ENCODE measurements at places on chromosomes 7 and 10.

- no peak for DNase-seq
These were observed 70.0 kb upstream of the VOPP1 start for GRCh38 chr7:55642266-55642665.

GRCh38 chr7:148581624-148582023 lies 8.9 kb upstream of the C7orf33 start:
- no peak for DNase-seq

DNA sequence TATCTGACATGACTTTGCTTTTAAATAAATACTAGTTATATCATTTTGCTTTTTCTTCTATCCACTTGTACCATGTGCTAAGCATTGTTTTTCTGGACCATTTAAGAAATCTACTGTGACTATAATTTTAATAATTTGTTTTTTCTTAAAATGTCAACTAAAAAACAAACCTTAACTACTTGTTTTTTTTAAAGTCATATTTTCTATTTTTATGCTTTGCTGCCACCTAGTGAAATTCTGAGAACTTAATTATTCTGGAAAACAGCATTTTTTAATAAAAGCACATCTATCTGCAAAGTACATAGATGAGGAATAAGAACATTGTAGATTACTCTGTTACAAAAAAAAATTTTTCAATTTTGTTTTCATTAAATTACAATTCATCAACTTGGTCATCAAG lies 47.4 kb downstream of the ORC5 start:
- no peak for DNase-seq

- DNase-seq, result no peak
These were observed 62.0 kb downstream of the AKR1D1 start for GRCh38 chr7:138138244-138138643.

DNA sequence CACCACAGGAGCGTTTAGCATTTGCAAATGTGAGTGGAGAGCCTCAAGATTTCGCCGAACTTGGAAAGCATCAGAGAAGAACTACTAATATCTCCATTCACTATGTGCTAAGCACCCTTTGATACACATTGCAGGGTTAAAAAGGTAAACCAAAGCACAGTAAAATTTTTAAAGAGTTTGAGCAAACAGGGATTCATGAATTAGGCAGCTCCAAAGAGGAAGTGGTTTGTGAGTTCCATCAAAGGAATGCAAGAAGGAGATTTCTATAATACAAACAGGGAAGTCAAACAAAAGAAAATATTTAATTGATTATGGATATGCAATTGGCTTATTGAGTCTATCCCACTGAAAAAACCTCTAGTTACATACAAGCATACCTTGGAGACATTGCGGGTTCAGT lies 81.1 kb upstream of the TMEM72 start:
- peak; percentile 34 for DNase-seq

DNA sequence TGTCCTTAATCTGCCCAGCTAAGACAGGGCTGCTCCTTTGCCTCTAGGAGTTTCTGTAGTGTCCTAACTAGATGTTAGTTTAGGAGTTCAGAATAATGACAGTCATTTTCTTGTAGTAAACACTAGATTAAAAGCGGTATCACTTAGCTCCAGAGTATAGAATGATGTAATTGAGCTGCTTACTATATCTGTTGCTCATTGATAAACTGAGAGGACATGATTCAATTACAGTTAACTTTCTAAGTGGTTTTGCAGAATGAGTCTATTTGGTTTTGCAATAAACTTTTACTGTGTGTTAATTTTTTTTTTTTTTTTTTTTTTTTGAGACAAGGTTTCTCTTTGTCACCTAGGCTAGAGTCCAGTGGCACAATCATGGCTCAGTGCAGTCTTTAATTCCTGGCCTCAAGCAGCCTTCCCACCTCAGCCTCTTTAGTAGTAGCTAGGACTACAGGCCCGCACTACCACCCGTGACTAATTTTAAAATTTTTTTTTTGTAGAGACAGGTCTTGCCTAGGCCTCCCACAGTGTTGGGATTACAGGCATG lies 1.8 kb downstream of the STMP1 start:
- DNase-seq, result no peak

DNA sequence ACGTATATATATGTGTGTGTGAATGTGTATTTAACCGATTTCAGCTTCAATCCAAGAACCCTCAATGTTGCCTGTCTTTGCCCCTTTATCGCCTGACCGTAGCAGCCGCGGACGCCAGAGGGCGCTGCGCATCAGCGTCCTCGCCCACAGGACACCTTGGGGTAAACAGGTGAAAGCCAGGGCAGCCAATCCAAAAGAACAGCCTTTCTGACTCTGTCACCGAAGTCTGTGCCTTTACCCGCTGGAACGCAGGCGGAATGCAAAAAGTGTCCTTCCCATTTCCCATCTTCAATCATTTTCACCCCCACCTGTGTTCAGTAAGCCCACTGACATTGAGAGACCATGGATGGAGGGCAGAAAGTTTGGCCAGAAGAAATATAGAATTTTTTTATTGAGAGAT lies 3.6 kb downstream of the NXPH1 start:
- DNase-seq, result no peak

DNA sequence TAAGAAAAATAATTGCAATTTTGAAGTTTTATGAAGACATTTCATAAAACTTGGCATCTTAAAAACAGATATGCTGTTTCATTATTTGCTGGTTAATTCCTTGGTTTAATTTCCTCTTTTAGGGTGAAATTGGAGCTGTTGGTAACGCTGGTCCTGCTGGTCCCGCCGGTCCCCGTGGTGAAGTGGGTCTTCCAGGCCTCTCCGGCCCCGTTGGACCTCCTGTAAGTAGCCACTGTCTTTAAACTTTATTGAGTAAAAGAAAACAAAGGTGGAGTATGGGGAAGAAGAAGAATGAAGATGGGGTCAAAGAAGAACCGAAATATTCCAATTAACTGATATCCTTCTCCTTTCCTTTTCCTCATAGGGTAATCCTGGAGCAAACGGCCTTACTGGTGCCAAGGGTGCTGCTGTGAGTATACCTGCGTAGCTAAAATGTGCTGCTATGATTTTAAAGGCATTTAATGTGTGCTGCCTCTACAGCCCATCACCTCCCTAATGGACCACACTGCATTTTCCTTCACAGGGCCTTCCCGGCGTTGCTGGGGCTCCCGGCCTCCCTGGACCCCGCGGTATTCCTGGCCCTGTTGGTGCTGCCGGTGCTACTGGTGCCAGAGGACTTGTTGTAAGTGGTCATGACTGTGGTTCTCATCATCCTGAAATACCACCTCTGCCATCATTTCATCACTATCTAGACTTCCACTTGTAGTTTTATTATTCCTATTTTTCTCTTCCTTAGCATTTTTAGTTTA lies 14.7 kb downstream of the COL1A2 start:
- peak; percentile 39 for DNase-seq

DNA sequence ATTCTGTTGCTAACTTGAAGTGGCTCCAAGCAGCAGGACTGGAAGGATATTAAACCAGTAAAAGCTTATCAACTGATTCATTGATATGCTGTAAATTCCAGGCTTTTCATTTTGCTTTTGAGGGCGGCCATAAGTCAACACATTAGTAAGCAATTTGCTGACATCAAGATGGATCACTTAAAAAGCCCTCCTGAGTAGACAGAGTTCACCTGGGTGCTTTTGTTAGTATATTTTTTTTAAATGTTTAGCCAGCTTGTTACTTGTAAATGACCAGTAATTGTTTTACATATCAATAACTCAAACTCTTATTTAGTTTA lies 26.5 kb downstream of the RNF32 start:
- no peak for DNase-seq

All from foreskin fibroblast (primary cell).